ENCODE measurements at places on chromosomes 5 and 9. TPM values are rescaled to one million over a fixed set of nuclear protein-coding genes. Genes with fewer than 3 reads are reported as not detected.

PTGDS gene
- 36.7 TPM for polyA plus RNA-seq

EDIL3 gene
- 5.1 TPM for polyA plus RNA-seq

ARSK gene
- polyA plus RNA-seq = 1.1 TPM

ESM1 gene
- 0.79 TPM for polyA plus RNA-seq

SLC36A2 gene
- polyA plus RNA-seq = not detected

FOXD4L4 gene
- not detected for polyA plus RNA-seq

ANKRD18B gene
- polyA plus RNA-seq = 0.13 TPM

DNA sequence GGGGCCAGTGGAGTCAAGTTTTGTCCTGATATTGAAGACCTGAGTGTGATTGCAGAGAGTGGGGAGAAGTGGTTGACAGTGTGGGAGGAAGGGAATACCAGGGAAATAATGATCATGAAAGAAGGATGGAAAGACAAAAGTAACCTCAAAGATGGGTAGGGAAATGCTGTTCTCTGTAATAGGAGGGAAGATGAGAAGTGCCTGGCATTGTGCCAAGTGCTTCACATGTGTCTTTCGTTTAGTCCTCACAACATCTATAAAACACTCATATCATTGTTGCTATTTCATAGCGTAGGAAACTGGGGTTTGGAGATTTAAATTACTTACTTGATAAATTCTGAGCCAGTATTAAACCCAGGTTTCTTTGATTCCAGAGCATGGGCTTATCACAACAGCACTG, 472.3 kb downstream of the LRRC70 start:
- H3K4me3 ChIP-seq = no peak overlapping the region
- H3K27ac ChIP-seq = no peak overlapping the region
- H3K4me1 ChIP-seq = peaks cover 15% of the 10 kb centered on the region
- H3K36me3 ChIP-seq = no peaks in the 10 kb centered on the region
- no peak for DNase-seq
- no peaks in the 10 kb centered on the region for H3K27me3 ChIP-seq

- H3K36me3 ChIP-seq = no peaks in the 10 kb centered on the region
- peaks cover 16% of the 10 kb centered on the region for H3K27me3 ChIP-seq
- H3K4me1 ChIP-seq = peaks cover 21% of the 10 kb centered on the region
- H3K4me3 ChIP-seq = no peak within 1 kb of the TSS
- H3K27ac ChIP-seq = no peak within 1 kb of the TSS
These were observed at the start of gene CFAP77 for GRCh38 chr9:132409828-132410528. Gene CFAP77, plus strand, starts transcription at chr9:132410211. Its CDS starts 61 bp downstream, at chr9:132410272.

DNA sequence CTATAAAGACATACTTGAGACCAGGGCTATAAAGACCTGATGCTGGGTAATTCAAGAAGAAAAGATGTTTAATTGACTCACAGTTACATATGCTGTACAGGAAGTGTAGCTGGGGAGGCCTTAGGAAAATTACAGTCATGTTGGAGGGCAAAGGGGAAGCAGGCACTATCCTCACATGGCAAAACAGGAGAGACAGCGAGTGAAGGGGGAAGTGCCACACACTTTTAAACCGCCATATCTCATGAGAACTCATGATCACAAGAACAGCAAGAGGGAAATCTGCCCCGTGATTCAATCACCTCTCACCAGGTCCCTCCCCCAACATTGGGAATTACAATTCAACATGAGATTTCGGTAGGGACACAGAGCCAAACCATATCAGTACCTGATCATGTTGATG, 89.9 kb upstream of the ADAMTSL1 start:
- H3K36me3 ChIP-seq = no peaks in the 10 kb centered on the region
- H3K4me1 ChIP-seq = no peaks in the 10 kb centered on the region
- H3K27ac ChIP-seq = no peak overlapping the region
- H3K27me3 ChIP-seq = no peaks in the 10 kb centered on the region

DNA sequence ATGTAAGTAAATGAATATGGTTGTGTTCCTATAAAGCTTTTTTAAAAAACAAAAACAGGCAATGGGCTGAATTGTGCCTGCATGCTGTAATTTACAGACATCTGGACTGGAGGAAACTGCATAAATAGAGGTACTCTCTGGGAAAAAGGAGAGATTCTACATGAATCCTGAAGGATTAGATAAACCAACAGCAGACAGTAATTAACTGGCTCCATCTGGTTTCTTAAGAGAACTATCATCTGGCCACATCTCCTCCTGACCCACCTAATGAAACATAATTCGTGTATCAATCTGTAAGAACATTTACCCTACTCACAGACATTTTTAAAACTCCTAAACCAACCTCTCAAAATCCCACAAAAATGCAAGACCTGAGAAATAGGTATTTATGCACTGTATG, 528.1 kb upstream of the ST8SIA4 start:
- H3K4me3 ChIP-seq = no peak overlapping the region
- H3K27ac ChIP-seq = no peak overlapping the region
- H3K4me1 ChIP-seq = no peaks in the 10 kb centered on the region
- DNase-seq = no peak
- H3K27me3 ChIP-seq = no peaks in the 10 kb centered on the region
- H3K36me3 ChIP-seq = no peaks in the 10 kb centered on the region

GRCh38 chr5:177968661-177969211, 27.3 kb downstream of the PROP1 start:
- H3K4me3 ChIP-seq = no peak overlapping the region
- no peak overlapping the region for H3K27ac ChIP-seq
- H3K27me3 ChIP-seq = no peaks in the 10 kb centered on the region
- no peaks in the 10 kb centered on the region for H3K4me1 ChIP-seq
- no peaks in the 10 kb centered on the region for H3K36me3 ChIP-seq
- no peak for DNase-seq

DNA sequence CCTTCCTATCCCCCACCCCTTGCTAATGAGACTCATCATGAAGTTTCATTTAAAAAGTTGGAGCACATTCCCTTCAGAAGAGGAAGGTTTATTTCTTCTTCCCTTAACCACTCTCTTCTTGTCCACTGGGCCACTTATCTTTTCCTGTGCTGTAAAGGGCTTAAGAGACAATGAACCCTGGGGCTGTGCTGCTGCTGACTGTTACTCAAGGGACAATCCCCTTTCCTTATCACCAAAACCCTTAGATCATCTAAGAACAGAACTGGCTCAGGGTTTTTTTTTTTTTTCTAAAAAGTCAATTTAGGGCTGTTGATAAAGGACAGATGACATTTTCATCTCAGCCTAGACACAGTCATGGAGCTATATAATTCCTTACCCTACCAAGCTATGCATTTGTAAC, 29.6 kb downstream of the CAPSL start:
- H3K4me1 ChIP-seq = no peaks in the 10 kb centered on the region
- H3K4me3 ChIP-seq = no peak overlapping the region

DNA sequence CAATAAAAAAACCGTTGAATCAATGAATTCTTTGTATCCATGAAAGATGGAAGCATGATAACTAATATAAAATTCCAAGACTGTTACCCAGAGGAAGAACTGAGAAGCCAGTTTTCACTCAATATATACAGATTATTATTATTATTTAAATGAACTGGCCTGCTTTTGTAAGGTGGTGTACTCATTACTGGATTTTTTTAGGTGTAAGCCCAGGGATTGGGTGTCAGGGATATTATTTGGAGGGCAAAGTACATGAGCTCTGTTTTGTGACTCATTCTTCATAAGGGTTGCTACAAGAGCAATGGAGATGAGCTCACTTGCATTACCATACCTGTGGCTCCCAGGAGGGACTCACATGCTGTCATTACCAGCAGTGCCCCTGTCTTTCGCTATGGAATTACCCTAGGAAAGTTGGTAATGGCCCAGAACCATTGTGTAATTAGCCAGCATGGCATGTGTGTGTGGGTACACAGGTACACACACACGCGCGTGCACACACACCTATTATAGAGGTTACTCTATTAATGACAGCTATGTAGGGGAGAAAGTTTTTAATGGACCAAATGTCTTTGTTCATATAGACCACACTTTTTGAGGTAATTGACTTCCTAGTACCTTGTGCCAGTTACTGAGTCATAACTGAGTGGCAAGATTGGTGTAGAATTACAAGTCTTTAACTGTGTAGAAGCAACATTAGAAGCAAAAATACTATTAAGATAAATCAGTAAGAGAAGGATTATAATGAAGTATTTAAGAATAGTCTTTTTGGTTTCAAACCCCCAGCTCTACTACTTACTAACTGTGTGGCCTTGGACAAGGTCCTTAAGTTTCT, 143.4 kb downstream of the GDNF start:
- H3K36me3 ChIP-seq = no peaks in the 10 kb centered on the region
- no peak overlapping the region for H3K27ac ChIP-seq
- H3K4me1 ChIP-seq = no peaks in the 10 kb centered on the region
- no peaks in the 10 kb centered on the region for H3K27me3 ChIP-seq
- no peak overlapping the region for H3K4me3 ChIP-seq

DNA sequence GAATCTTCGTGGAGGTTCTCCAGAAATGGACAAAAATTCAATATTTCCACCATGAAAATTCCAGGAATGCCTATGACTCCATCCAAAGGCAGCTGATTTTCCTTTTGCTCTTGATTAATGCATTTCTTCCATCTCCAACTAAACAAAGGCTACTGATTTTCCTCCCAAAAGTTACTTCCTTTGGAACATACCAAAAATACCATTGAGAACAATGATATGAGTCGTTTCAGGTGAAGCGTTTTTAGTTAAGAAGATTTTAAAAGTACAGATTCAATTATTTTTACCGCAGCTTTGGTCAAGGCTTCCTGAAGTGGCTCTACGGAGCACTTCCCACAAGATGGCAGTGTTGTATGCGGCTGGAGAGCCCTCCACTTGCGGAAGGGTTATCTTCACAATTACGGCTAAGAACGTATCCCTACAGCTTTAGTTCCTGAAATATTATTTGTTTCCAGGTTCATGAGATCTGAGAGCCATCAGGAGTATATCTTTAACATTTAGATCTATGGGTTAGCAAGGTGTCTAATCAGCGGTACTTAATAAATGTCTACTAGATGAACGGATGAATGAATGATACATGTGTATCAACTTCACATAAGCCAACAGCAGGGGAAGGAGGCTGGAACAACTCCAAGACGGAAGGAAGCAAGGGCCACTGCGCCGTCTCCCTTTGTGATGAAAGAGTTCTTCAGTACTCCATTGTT, 35.9 kb upstream of the ARSB start:
- no peak overlapping the region for H3K4me3 ChIP-seq
- no peak overlapping the region for H3K27ac ChIP-seq
- H3K36me3 ChIP-seq = no peaks in the 10 kb centered on the region
- H3K4me1 ChIP-seq = no peaks in the 10 kb centered on the region
- H3K27me3 ChIP-seq = peaks cover 3% of the 10 kb centered on the region
- peak; percentile 46 for DNase-seq

DNA sequence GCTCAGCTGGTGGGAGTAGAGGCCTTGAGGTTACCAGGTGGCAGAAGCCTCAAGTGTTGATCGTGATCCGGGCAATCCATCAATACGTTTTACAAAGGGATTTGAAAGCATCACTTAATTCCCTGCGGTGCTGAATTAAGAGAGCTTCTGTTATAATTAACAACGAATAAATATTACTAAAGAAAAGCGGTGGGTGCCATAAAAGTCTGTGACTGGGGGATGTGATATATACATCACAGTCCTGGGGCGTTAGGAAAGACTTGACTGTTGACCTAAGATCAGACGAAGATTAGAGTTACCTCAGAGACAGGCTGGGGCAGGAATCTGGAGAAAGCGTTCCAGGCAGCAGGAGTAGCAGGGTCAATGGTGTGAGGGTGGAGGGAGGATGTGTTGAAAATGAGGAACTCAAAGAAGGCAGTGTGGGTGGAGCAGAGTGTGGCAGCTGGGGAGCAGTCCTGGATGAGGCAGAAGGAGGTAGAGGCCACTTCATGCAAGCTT, 6.7 kb upstream of the C5orf63 start:
- H3K27ac ChIP-seq = no peak overlapping the region
- no peak overlapping the region for H3K4me3 ChIP-seq
- peaks cover 22% of the 10 kb centered on the region for H3K4me1 ChIP-seq
- H3K36me3 ChIP-seq = no peaks in the 10 kb centered on the region
- no peaks in the 10 kb centered on the region for H3K27me3 ChIP-seq

- DNase-seq = no peak
- no peak overlapping the region for H3K4me3 ChIP-seq
- no peaks in the 10 kb centered on the region for H3K36me3 ChIP-seq
- no peak overlapping the region for H3K27ac ChIP-seq
- H3K4me1 ChIP-seq = no peaks in the 10 kb centered on the region
- no peaks in the 10 kb centered on the region for H3K27me3 ChIP-seq
These were observed 298.3 kb upstream of the EFNA5 start for GRCh38 chr5:107968998-107969397.

DNA sequence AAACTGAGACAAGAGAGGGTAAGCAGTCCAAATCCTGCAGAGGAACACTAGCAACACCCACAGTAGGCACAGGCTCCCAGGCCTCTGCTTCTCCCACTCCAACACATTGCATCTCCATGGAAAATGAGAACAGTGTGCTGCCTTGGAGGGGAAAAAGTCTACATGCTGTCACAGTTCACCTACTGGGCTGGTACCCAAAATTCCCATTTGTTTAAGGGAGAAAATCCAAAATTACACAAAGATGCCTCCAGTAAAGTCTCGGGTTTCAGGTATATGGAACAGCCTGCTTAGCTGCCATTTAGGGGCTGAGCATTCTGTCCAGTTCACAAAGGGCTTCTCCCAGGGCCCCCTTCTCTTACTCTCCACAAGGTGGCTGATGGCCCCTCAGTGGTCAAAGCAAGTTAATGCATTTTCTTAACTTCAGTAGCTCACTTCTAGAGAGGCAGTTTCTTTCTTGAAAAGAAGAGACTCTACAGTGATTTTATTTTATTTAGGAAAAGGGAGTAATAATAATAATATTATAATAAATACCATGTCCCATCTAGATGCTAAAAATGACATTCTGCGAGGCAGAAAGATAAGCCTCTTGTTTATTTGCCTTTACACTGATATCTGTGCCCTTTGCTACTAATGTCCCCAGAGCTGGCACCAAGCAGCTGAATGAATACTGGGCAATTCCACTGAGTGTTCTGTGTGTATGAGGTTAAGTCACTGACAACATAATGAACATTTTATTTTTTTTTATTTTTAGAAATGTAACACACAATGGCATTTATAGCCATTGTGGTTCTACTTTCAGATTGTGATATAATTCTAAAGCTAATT, 89.4 kb downstream of the RGS7BP start:
- no peaks in the 10 kb centered on the region for H3K27me3 ChIP-seq
- no peaks in the 10 kb centered on the region for H3K4me1 ChIP-seq
- no peaks in the 10 kb centered on the region for H3K36me3 ChIP-seq
- no peak overlapping the region for H3K4me3 ChIP-seq
- no peak overlapping the region for H3K27ac ChIP-seq

GRCh38 chr5:146209714-146210113, 6.3 kb downstream of the RBM27 start:
- no peak for DNase-seq
- H3K4me1 ChIP-seq = peaks cover 9% of the 10 kb centered on the region
- no peak overlapping the region for H3K4me3 ChIP-seq
- H3K27ac ChIP-seq = no peak overlapping the region
- no peaks in the 10 kb centered on the region for H3K36me3 ChIP-seq
- H3K27me3 ChIP-seq = no peaks in the 10 kb centered on the region

GRCh38 chr5:60492958-60493357, 207.0 kb downstream of the DEPDC1B start:
- DNase-seq = no peak
- H3K4me1 ChIP-seq = no peaks in the 10 kb centered on the region
- H3K27me3 ChIP-seq = no peaks in the 10 kb centered on the region
- H3K36me3 ChIP-seq = no peaks in the 10 kb centered on the region
- H3K4me3 ChIP-seq = no peak overlapping the region

- no peaks in the 10 kb centered on the region for H3K4me1 ChIP-seq
- H3K4me3 ChIP-seq = no peak overlapping the region
- DNase-seq = peak; percentile 4
- no peaks in the 10 kb centered on the region for H3K27me3 ChIP-seq
- no peaks in the 10 kb centered on the region for H3K36me3 ChIP-seq
- H3K27ac ChIP-seq = no peak overlapping the region
These were observed 310.4 kb upstream of the TRPC7 start for GRCh38 chr5:136675769-136676168.

Measured in small intestine (tissue), 16 donors.